Activated CD8-positive, alpha-beta memory T cell treated with anti-CD3 and anti-CD28 coated beads, Interleukin-2, amount 50 U/mL, for 4 hours (primary cell): ENCODE measurements at places on chromosomes 5 and 9.

GRCh38 chr9:112081918-112082729 is 93.0 kb downstream of the SUSD1 start:
- no peak for DNase-seq

GRCh38 chr5:142906863-142907671 is 136.9 kb downstream of the ARHGAP26 start:
- DNase-seq, result no peak

GRCh38 chr5:78499485-78499884 is 139.1 kb downstream of the SCAMP1 start:
- no peak for DNase-seq

GRCh38 chr5:136076067-136076466 is 47.3 kb downstream of the TGFBI start:
- DNase-seq, result no peak
